ENCODE measurements at places on chromosomes 6 and 20. TPM values are rescaled to one million over a fixed set of nuclear protein-coding genes. Genes with fewer than 3 reads are reported as not detected.

DNA sequence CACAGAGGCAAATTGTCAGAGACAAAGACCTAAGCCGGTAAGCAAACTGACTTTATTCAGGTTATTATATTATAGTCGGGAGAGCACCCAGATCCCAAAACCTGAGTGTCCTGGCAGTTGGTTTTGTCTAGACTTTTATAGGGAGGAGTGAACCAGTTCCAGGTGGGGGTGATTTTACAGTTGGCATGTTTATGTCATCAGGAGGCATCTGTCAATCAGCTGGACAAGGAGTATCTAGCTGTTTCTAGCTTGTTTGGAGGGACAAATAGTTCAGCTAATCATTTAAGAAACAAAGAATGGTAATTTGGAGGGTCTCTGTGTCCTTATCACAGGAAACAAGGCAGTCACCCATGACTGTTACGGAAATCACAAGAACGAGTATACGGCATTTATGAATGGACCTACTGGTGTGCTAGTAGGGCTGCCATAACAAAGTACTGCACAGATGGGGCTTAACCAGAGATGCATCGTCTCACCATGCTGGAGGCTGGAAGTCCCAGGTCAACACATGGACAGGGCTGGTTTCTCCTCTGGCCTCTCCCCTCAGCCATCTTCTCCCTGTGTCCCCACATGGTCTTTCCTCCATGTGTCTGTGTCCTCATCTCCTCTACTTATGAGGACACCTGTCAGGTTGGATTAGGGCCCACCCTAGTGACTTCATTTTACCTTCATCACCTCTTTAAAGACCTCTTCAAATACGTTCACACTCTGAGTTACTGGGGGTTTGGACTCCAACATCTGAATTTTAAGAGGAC, 122.7 kb downstream of the LY86 start:
- no peak for DNase-seq

GRCh38 chr20:60817891-60818290, 434.2 kb upstream of the CDH4 start:
- no peak for DNase-seq

DNA sequence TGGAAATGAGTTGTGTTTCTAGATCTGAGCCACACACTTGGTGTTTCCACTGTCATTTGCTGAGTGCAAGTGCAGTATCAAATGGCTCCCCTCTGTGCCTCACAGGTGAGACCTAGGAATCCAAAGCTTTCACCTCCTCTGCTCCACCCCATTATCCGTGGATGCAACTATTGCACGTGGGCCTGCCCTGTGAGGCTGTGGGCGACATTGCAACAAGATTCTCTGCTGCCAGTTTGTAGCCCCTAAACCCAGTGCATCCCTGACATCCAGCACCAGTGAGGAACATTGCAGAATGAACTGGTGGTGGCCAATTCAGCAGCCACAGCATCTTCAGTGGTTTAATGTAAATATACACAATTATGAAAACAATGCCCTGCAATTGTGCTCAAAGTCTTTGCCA, 115.0 kb upstream of the FOXA2 start:
- no peak for DNase-seq

- DNase-seq: no peak
Observed at GRCh38 chr6:63589952-63590411, 17.7 kb downstream of the LOC128125822 start.

GRCh38 chr20:37914672-37915433, 11.9 kb downstream of the VSTM2L start:
- no peak for DNase-seq

The TRERF1 gene
- polyA plus RNA-seq: 2.1 TPM

The TOX2 gene
- polyA plus RNA-seq: 13.3 TPM
